Activated CD8-positive, alpha-beta memory T cell treated with anti-CD3 and anti-CD28 coated beads for 1 hour (primary cell): ENCODE measurements at places on chromosomes 5 and 9.
A peak's percentile ranks its signal among the peaks of the same experiment; 100 is the strongest.

- DNase-seq = no peak
Measured at GRCh38 chr5:157766442-157766841, 22.9 kb downstream of the LSM11 start.

GRCh38 chr5:65555287-65555686 is 7.7 kb downstream of the CENPK start:
- DNase-seq = no peak

DNA sequence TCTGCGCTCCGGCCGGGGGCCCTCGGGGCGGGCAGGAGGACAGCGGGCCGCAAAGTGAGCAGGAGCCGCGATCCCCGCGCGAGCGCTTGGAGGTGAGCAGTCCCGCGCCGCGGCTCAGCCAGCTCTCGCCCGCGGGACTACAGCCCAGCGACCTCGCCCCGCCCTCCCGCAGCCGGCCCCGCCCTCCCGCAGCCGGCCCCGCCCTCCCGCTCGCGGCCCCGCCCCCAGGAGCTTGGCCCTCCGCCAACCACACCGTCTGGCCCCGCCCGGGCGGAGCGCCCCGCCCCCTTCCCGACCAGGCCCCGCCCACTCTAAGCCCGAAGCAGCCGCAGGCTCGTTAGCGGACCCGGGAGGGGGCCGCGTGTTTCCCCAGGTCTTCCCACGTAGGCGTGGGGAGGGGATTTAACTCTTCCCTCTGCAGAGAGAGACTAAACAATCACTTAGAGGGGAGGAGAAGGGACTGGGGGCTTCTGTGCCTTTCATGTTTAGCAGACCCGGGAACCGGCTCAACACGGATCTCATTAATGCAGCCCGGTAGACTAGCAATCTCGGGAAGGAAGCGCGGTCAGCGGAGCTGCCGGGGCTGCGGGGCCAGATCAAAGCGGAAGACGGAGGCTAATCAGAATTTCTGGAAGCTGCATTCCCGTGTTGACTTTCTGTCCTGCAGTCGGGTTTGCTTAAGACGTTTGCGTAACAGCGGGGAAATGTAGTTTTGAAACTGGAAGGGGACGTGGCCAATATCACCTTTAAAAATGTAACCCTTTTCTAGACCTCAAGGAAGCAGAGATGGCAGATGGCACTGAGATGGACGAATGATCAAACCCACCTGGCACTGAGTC is at the start of gene MYO10:
Gene MYO10, minus strand, starts transcription at position 139 of the 839 bp plus-strand sequence. CDS start 480 bp downstream, outside the sequence.
- DNase-seq = no peak

DNA sequence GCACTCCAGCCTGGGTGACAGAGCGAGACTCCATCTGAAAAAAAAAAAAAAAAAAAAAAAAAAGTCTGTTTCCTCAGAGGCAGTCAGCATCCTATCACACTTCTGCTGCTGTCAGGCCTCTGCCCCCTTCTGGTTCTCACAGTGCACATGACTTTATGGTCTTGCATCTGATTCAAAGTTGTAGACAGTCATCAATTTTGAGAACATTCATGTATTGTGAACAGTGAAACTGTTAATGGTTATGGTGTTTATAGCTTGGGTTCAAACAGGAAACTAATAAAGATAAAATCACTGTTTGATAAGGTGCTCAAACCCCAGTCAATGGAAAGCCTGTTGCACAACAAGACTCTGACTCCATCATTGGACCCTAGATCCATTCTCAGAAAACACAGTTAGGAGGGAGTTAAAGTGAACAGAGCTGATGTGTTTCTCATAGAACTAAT is 61.4 kb downstream of the FOXD1 start:
- DNase-seq = no peak

DNA sequence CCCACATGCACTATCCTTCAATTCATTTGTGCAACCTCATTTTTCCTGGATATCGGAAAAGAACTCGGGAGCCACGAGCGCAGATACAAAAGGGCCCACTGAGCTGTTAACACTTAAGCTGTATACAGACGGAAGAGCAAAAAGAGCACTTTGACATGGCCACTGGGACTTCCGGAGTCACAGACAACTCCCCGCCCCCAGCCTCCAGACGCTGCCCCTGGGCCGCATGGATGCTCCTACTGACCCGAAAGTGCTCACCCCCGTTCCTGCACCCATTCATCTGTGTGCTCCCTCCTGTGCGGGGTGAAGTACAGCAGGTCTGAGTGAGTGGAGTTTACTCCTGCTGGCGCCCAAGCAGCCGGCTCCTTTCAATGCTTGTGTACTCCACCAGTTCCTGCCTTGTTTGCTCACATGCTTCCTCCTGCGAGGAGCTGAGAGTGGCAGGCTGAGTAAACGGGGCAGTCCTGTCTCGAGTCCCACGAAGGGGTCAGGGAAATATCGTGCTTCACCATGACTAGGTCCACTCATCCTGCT is 901.0 kb upstream of the CTNND2 start:
- no peak for DNase-seq

GRCh38 chr5:133794771-133795415 is 173.5 kb downstream of the C5orf15 start:
- no peak for DNase-seq

- DNase-seq = no peak
Measured at GRCh38 chr5:54637654-54638053, 120.1 kb downstream of the SNX18 start.

DNA sequence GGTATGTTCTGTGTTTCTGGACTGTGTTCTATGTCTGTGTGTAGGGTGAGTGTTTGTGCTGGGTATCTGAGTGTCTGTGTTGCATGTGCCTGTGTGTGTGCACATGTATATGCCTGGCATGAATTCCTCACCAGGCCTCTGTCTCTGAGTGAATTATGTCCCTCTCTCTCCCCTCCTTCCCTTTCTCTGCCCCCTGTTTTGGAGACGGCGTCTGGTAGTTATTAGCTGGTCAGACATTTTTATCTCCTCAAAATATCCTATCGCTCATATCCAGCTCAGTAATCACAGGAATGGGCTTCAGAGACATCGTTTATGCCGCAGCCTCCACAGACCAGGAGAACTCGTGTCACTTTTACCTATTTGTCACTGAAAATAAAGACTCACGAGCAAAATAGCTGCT is 483.2 kb upstream of the BRINP1 start:
- no peak for DNase-seq

DNA sequence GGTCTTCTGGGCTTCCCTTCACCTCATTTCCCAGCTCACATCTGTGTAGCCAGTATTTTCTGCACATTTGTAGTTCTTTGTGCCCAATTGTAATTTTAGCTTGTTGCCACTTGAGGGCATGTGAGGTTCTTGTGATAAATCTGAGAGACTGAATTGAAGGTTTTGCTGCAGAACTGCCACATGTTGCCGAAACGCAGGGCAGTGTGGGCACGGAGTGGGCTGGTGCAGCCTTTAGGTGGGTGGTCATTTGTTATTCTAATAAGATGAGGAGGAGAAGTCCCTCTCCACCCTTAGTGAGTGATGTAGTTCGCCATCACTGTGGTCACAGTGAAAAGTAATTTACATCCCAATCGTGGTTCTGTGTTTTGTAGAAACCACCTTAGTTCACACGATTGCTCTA is 21.2 kb downstream of the OTULIN start:
- DNase-seq = no peak

DNA sequence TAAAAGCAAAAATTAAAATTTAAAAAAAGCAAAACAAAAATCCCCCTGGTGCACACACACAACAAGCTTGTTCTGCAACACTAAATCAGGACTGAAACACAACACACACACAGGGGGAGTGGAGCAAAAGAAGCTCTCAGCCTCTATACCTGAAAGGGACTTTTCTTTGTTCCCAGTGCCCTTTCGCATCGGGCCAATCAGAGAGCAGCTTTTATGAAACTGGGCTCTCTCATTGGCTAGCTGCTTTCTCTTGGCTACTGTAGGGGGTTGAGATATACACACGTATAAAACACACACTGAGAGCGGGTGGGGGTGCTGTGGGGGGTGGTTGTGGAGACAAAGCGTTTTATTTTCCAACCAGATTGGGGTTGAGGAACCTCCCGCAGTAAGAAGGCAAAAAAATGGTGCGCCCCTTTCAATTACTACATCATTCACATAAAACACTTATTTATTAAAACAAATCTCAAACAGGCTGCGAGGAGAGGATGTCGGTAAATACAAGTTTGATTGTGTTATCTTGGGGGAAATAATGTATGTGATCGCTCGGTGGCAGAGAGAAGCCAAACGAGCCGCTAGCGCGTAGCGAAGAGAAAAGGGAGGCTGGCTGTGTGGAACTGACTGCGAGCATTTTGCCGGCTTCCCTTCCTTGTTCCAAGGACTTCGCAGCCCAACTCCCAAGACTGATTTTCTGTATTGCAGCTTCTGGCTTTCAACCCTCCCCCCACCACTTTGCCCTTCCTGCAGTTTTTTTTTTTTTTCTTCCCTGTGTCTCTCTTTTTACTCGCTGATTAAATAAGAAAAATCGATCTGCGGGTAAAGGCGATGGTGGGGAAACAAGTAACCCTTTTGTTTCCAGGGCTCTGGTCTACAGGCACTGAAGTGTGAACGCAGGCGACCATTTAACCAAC is 2.5 kb upstream of the ZNF608 start:
- no peak for DNase-seq

DNA sequence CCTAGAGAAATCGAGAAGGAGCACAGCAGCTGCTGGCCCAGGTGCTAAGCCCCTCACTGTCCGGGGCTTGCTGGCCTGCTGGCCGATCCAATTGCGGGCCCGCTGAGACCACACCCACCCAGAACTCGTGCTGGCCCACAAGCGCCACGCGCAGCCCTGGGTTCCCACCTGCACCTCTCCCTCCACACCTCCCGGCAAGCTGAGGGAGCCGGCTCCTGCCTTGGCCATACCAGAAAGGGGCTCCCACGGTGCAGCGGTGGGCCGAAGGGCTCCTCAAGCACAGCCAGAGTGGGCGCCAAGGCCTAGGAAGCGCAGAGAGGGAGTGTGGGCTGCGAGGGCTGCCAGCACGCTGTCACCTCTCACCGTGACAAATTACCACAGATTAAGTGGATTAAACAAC is 6.8 kb upstream of the BNC2 start:
- DNase-seq = no peak

- DNase-seq = no peak
Measured at GRCh38 chr9:122078557-122078956, 14.6 kb downstream of the TTLL11 start.

GRCh38 chr5:172544371-172545095 is 90.2 kb upstream of the SH3PXD2B start:
- DNase-seq = no peak

GRCh38 chr5:2917524-2917923 is 166.0 kb upstream of the IRX2 start:
- DNase-seq = no peak

- DNase-seq = no peak
Measured at GRCh38 chr9:1668441-1668840, 346.7 kb upstream of the SMARCA2 start.

- DNase-seq = no peak
Measured at GRCh38 chr9:122785269-122785668, 3.5 kb upstream of the OR5C1 start.

DNA sequence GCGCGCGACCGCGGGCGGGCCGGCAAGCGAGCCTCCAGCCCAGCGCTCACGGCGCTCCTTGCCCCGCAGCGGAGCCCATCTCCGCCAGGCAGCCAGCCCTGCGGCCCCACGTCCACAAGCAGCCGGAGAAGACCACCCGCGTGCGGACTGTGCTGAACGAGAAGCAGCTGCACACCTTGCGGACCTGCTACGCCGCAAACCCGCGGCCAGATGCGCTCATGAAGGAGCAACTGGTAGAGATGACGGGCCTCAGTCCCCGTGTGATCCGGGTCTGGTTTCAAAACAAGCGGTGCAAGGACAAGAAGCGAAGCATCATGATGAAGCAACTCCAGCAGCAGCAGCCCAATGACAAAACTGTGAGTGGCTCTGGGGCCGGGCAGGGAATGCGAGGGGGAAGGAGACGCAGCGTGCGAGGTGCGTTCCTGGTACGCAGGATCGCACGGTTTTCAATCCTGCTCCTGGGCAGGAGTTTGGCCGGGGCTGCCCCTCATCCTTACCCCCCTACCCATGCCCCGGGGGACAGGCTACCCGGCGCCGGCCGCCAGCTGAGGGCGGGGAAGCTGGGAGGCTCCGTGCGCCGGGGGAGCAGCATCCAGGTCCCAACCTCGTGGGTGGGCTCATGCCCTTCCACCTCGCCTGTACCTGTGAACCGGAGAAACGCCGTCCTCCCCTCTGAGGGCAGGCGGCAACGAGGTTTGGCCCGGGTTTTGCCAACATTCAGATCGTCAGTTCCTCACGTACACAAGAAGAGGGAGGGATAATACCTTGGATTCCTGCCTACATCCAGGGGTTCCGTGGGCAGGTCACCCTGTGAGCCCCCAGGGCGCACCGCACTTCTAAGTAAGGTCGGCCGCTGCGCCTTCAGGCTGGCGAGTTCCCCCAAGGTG is 6.6 kb downstream of the ISL1 start:
- DNase-seq = no peak

DNA sequence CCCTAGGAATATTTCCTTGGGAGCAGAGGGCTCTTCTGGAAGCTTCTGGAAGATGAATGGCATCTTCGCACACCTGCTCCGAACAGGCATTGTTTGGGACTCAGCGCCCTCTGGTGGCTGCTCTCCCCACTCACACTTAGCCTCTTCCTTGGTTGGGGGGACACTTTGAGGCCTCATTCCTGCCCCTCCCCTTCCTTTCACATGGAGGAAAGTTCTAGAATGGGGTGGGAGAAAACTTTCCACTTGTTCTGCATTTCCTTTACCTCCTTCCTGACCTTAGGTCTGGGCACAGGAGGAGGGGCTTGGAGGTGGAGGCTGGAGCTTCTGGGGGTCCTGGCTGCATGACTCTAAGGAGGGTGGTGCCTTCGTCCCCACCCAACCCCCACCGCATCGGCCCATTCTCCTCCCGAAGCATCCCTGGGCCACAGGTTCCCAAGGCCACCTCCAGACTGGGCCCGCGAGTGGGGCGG is 19.3 kb upstream of the SMIM32 start:
- DNase-seq = peak; percentile 17

DNA sequence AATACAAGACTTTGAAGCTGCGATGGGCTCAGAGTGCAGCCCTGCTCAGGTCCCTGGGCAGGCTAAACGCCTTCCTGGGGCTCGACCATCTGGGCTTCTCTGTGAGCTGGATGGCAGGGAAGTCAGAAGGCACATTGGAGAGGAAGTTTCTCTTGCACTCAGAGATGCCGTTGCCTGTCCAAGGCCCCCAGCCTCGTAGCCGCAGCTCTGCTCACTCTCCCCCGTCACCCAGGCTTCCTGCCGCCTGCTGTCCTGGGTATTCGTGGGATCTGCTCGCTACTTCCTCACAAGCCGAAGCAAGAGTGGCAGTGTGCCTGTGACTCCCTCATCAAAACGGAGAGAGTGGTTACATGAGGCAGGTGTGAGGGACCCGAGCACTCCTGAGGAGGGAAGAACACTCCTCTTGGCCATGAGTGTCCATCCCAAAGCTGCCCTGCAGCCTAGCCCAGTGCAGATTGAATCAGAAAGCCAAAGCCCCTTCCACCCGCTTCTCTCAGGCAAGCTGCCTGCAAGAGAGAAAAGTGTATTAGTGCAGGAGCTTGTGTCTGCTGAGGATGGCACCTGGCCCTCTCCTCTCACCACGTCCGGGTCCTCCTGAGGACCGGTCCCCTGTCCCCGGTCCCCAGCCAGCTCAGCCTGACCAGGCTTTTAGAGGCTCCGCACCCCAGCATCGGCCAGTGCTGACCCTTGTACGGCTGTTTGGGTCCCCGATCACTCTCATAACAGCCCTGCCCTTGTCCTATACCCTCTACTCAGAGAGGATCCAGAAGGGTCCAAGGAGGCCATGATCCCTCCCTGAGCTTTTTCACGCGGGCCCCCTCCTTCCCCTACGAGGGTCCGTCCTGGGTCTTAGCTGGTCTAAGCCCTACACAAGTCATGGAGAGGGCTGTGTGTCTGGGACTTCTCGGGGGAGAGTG is 7.3 kb downstream of the FCN2 start:
- DNase-seq = no peak
